ENCODE measurements at places on chromosomes 6 and 20. TPM values are rescaled to one million over a fixed set of nuclear protein-coding genes. Genes with fewer than 3 reads are reported as not detected.
A peak's percentile ranks its signal among the peaks of the same experiment; 100 is the strongest.

The ARFGEF3 gene
- total RNA-seq = 0.23 TPM

The RBPJL gene
- total RNA-seq = not detected

- no peak for DNase-seq
These were observed 52.7 kb downstream of the CDH26 start for GRCh38 chr20:60010689-60011458.

The PACRG gene
- not detected for total RNA-seq

- DNase-seq = no peak
These were observed 2.8 kb upstream of the CSTL1 start for GRCh38 chr20:23436681-23437080.

GRCh38 chr6:16437984-16438383 is 199.6 kb downstream of the GMPR start:
- no peak for DNase-seq

The POU3F2 gene
- total RNA-seq = 0.14 TPM

The SCUBE3 gene
- total RNA-seq = not detected

The MAPK13 gene
- total RNA-seq = not detected

DNA sequence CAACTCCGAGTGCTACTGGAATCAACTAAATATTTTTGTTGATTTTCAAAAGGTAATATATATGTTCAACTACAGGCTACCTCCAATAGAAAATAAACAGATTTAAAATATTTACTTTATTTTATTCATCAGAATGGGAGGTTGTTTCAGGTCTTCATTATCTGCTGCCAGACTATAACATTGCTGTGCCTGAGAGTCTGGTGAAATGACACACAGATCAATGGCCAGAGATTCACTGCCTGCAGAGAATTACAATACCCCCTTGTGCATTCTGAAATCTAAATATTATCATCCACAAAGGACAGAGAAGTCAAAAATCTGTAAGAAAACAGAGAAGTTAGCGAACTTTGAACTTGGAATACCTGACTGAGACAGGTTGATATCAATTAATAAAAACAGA is 667.8 kb upstream of the GJE1 start:
- DNase-seq = no peak

DNA sequence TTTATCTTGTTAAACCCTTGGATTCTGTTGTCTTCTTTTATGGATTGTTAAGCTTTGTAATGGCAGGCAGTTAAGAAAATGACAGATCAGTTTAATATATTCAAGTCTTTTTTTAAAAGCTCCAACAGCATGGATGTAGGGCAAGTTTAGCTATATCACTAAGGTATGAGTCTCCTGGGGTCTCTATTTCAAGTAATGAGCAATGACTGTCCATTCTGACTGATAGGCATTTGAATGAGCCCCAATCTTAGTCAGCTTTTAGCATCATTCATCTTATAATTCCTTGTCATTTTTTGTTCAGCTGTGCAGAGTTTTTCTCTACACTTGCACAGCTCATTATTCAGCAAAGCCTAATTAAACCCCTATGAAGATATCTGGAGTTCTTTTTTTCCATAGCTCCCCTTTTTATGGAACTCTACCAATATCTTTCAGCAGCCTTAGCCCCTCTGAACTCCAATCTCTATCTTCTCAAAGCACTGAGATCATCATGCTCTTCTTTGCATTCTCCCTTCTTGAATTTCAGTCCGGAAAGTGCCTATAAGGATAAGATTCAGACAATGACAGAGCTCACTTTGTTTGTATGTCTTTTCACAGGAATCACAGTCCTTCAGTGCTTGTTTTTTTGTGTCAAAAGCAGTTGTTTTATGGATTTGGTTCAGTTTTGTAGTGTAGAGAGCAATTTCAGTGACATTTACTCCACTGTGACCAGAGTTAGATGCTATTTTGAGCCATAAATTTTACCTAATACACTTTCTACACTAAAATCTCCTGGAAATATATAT is 97.2 kb upstream of the DOK5 start:
- DNase-seq = no peak

- DNase-seq = no peak
These were observed 77.8 kb upstream of the FRMD1 start for GRCh38 chr6:168156742-168157265.

The SLC22A2 gene
- total RNA-seq = not detected

DNA sequence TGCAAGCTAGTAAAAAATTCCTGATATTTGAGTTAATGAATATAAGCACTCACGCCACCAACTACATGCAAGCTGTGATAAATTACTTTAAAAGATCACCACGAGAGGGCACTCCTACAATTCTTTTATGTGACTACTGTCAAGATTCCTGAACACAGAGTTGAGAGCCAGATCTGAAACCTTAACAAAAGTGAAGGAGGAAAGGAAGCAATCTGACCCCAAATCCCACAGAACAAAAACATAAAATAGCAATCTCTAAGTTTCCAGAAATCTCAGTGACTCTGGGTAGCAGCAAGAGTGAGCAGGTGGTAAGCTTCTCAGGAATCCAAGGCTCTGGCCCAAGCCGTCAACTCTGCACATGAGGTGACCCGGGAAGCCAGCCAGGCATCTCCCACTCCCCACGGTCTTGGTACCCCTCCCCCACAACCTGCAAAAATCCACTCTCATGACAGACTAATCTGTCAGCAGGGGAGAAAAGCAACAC is 55.1 kb downstream of the STAU1 start:
- DNase-seq = peak; percentile 34

- no peak for DNase-seq
These were observed 1.2 kb upstream of the ACSS1 start for GRCh38 chr20:25058847-25059810.

- DNase-seq = no peak
These were observed 57.7 kb downstream of the DHX35 start for GRCh38 chr20:39019805-39020325.
